ENCODE measurements at places on chromosomes 7 and 10.
A peak's percentile ranks its signal among the peaks of the same experiment; 100 is the strongest.

GRCh38 chr7:15781944-15782343 is 95.5 kb upstream of the MEOX2 start:
- DNase-seq, result no peak

DNA sequence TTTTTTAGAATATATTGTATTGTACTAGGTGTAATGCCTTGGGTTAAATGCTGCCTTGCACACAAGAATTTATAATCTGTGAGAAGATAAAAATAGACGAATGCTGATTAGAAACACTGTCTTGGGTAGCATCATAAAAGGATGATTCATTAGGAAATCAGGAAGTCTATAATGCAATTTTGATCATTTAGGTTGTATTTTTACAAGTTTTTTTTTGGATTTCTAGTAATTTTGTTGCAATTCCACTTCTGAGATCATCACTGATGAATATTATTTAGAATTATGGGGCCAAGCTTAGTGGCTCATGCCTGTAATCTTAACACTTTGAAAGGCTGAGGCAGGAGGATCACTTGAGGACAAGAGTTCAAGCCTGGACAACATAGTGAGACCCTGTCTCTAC is 29.6 kb downstream of the WBP1L start:
- peak; percentile 34 for DNase-seq

DNA sequence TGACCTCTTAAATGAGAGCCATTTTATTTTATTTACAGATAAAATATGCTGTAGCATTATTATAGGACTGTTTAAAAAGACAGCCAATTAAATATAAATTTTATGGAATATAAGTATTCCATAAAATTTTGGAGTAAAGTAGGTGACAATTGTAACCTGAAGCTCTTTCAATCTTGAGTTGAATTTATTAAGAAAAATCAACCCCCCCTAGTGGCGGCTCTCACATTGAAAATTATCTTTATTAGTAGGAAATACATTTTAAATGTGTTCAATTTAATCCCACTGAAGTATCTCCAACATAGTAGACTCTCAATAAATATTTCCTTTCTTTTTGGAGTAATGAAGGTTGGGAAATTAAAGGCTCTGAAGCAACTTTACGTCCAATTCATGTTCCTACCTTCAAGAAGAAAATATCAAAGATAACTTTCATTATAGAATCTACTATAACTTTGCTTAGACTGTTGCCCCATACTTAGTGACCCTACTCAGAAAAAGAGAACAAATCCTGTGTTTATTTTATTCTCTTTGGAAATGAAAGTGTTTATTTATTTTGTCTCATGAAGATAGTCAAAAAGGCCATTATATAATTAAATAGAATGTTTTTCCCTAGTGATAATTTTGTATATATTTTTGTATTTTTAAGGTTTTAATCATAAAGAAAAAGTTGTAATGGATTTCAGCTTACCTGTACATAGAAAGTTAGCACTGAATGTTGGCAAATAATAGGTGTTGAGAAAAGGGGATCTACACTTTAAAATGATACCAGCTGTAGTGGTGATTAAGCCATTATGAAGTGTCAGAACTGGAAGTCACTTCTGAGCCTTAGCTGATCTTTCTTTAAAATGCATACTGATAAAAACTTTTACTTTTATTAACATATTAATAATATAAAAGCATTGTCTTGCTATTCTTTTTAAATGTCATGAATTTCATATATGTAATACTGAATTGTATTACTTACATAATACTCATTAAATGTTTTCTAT is 3.3 kb downstream of the AHR start:
- DNase-seq, result no peak

DNA sequence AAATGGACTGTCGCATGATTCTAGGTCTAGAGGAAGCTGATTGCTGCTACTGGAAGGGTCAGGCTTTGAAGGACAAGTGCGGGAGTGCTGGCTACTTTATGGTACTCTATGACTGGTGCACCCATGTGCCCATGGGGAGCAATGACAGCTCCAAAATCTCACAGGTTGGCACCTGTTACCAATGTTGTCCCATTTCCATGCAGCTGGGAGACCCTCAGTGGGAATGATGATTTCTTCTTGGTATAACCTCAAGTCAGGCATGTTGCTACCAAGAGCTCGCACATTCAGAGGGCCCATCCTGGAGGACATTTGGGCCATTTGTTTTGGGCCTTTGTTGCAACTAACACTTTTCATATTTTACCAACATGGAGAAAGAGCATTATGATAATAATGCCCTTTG is 174.4 kb downstream of the PRKCQ start:
- no peak for DNase-seq

- no peak for DNase-seq
Observed at GRCh38 chr10:94521276-94522250, 24.0 kb upstream of the HELLS start.

- DNase-seq, result no peak
Observed at GRCh38 chr7:31251441-31251840, 89.1 kb downstream of the NEUROD6 start.

- no peak for DNase-seq
Observed at GRCh38 chr10:6912424-6912823, 332.3 kb upstream of the PRKCQ start.

DNA sequence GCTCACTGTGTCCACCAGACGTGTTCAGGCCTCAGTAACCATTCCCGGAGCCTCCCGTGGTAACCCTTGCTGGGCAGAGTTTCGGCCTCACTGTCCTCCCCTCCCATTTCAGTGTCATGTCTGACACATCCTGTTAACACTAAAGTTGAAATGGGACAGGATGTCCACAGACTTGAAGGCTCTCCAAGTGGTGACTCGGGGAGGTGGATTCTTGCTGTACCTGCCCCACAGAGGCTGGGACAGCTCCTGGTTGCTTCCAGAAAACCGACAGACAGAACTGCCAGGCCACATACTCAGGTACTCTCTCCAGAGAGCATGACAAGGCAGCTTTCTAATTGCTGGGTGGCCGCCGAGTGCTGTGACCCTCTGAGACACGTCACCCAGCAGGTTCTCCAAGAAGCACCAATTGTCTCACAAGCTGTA is 17.9 kb upstream of the CYTH3 start:
- DNase-seq, result no peak

- DNase-seq, result peak; percentile 46
Observed at GRCh38 chr7:23277359-23277989, 21.7 kb upstream of the MALSU1 start.

- DNase-seq, result no peak
Observed at GRCh38 chr10:10975647-10976046, 42.0 kb upstream of the CELF2 start.

- no peak for DNase-seq
Observed at GRCh38 chr7:15692501-15693020, 6.1 kb upstream of the MEOX2 start.

- DNase-seq, result no peak
Observed at GRCh38 chr10:26479766-26480492, 41.8 kb downstream of the APBB1IP start.

DNA sequence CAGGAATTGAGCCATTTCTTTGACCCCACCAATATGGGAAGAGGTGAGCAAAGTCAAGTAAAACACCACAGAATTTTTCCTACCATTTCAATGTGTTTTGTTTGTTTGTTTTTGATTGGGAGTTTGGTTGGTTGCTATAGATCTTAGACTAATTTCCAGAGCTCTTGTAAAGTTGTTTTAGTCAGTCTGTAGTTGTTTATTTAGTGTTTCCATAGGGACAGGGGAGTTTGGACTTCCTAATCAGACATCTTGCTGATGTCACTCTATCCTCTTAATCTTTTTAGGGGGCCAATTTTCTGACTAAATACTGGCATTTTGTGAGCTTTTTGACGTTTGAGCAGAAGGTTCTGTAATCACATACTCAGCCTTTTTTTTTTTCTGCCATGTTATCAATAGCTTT is 266.9 kb downstream of the ABCA13 start:
- DNase-seq, result no peak

DNA sequence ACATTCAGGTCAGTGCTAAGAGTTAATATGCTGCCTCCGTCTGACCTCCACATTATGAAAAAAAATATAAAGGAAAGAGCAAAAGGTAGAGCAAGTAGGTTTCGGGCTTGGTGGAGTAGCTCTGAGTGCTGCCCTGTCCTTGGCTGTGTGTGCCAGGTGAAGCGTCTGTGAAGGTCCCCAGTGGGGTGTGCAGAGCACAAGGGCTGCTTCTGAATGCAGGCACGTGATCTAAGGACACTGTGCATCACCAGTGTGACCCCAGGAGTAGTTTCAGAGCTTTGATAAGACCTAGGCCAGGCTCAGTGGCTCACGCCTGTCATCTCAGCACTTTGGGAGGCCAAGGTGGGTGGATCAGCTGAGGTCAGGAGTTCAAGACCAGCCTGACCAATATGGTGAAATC is 36.0 kb downstream of the KLF6 start:
- no peak for DNase-seq

- DNase-seq, result no peak
Observed at GRCh38 chr10:116766837-116767634, 24.7 kb upstream of the HSPA12A start.

- DNase-seq, result peak; percentile 36
Observed at GRCh38 chr10:46525177-46525823, 31.2 kb downstream of the GPRIN2 start.

GRCh38 chr10:117501460-117502035 is 41.0 kb upstream of the EMX2 start:
- DNase-seq, result no peak

- DNase-seq, result no peak
Observed at GRCh38 chr10:128377988-128378387, 251.8 kb upstream of the MKI67 start.

- no peak for DNase-seq
Observed at GRCh38 chr7:29527505-29528108, 36.0 kb upstream of the PRR15 start.

DNA sequence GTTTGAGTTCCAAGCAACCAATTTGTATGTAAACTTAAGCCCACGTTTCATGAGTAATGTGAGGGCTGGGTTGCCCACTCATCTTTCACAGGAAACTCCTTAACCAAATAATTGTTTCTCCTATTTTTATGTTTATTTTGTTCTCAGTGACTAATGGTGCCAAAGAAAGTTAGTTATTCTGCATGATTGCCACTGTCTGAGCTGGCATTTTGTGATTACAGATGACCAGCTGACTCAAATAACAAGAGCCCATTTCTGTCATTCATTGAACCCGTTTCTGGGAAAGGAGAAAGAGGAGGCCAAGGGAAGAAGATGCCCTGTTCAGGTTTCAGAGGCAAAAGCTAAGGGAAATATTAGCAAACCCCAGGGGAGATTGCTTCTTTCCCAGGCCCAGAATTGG is 186.9 kb upstream of the MYO3A start:
- DNase-seq, result no peak

DNA sequence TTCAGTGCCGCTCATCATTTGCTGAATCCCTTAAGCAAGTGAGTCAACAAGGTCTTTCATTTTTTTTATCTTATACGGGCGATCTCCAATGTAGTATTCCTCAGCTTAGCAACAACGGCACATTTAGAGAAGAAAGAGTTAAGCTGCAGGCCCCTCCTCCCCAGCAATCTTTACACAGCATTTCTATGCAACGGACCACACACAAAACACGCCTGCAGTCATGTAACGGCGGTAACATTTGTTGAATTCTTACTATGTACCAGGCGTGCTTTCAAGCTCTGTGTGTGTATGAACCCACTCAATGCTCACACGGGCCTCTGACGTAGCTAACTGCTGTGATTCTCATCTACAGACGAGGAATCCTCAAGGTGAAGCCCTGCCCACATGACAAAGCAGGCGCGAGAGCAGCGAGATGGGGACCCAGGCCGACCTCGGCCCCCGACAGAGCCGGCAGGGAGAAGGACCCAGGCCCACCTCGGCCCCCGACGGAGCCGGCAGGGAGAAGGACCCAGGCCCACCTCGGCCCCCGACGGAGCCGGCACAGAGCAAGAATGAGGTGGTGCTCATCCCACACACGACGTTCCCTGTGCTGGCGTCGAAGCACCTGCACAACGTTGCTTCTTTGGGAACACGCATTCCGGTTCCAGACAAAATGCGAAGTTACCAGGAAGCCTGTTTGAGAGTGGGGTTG is 240.7 kb downstream of the ZMYND11 start:
- DNase-seq, result no peak

DNA sequence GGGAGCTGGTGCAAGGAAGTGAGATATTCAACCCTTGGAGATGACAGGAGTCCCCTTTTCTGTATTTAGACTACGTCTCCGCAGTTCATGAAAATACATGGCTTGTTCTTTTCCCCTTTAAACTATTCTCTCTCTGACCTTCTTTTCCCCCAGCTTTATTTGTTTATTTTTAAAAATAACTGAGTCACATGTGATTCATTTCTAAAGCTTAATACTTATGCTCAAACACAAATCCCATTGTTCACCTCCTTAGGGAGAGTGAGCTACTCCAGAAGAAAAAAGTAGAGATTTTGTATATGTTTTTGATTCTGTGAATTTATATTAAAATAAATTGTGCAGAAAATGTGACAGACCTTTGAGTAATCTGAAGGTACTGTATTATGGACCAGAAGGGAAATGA is 35.9 kb upstream of the FZD1 start:
- DNase-seq, result no peak

GRCh38 chr10:100315615-100316014 is 14.4 kb downstream of the PKD2L1 start:
- DNase-seq, result no peak

DNA sequence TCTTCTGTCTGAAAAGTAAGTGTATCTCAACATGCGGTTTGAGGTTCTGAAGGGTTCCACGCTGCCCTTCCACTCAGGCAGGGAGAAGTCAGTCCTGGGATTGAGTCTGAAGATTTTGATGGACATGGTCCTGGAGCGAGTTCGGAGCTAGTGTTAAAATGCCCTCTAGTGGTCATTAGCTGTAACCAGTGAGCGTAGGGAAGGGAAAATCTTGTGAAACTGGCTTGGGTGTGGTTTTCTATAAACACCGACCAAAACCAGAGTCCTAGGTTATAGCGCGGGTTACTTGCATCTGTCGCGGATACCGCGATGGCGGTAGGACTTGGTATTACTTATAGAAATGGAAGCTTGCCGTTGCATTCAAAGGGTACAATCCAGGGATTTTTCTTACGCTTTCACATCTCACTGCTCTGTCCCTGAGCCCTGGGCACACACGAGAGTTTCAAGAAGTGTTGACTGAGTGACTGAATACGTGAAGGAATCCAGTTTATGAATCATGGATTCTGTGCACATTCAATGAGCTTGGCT is 348.2 kb upstream of the C7orf33 start:
- peak; percentile 18 for DNase-seq

DNA sequence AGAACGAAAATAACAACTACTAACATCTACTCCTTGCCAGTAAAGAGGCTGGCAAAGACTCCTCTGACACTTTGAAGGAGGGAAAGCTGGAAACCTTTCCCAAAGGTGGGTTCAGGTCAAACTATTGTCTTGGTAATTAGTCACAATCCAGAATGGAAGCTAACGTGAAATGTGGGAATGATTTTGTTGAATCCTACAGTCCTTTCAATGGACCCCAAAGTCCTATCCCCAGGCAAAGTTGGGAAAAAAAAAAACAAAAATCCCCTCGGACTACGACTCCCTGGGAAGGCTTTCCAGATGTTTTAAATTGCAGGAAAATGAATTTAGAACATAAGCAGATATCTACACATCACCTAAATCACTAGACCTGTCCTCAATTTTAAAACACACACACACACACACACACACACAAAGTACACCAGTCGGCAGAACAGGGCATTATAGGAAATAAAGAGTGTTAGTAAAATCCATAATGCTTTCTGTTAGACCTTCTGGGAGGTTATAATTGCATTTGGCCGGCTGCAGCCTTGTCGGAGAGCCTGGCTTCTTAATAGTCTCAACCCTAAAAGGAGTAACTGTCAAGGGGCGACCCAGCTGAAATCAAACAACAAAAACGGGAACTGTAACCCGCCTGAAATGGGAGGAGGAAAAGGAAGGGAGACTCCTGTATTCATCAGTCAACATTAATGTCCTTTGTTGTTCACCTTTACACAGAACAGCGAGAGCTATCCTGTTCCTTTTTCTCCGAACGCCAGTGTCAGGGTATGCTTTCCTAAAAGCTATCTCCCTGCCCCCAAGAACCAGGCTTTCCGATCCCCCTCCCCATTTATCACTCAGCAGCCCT is 1.5 kb downstream of the DOCK4 start:
- no peak for DNase-seq
